ENCODE measurements at places on chromosomes 1 and 21. TPM values are rescaled to one million over a fixed set of nuclear protein-coding genes. Genes with fewer than 3 reads are reported as not detected.

GRCh38 chr21:41508415-41509144, 622 bp upstream of the TMPRSS2 start:
- DNase-seq = no peak

Gene ROR1
- total RNA-seq = not detected

DNA sequence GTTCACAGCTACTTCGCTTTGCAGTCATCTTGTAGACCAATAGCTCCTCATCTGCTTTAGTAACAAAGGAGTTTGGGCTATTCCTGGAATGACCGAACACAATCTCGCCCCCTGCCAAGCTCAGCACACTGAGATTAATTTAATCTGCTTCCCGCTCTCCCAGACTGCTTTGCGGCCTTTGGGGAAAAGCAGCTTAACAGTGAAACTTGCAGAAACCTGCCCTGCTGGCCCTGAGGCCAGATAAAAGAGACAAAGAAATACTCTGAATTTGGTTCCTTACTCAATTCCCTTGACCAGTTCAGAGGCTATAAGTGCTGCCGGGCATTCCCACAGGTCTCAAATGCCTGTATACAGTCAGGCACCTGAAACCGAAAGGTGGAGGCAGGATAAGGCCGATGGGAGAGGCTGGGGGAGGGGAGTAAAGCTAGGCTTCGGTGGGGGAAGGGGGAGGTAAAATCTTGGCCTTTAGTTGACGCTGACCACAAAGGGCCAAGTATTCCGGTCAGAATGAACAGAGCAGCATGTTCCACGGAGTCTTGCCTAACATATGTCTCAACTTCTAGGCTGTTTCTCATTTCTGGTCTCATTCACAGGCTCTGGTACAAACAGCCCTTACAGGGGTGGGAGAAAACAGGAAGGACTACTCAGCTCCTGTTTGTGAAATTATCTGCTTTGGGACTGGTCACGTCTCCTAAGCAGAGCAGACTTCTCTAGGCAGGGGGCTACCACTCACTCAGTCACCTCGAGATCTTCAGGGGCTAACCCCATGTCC, 17.7 kb upstream of the A3GALT2 start:
- no peak for DNase-seq

DNA sequence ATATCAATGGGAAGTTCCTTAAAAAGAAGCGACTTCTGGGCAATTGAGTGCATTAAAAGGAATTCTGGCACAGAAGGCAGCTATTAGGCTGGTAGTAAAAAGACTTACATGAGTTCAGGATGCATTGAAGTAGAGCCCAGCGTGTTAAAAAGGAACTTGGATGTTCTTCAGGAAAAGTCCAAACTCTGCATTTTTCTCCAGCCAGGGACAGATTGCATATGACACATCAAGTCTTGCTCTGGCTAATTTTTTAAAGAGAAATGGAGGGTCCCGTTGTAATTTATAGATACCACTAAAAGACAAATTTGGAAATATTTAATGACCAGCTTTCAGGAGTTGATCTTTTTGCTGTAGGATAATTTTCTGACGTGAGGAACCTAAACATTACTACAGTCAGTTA, 1.2 kb downstream of the TPRG1L start:
- DNase-seq = no peak

- no peak for DNase-seq
Measured at GRCh38 chr1:55696181-55696754, 481.1 kb upstream of the USP24 start.

Gene MX2
- 58.6 TPM for total RNA-seq

Gene FAM72C
- total RNA-seq = 19.1 TPM

GRCh38 chr1:88780485-88780884, 96.4 kb downstream of the PKN2 start:
- DNase-seq = no peak

DNA sequence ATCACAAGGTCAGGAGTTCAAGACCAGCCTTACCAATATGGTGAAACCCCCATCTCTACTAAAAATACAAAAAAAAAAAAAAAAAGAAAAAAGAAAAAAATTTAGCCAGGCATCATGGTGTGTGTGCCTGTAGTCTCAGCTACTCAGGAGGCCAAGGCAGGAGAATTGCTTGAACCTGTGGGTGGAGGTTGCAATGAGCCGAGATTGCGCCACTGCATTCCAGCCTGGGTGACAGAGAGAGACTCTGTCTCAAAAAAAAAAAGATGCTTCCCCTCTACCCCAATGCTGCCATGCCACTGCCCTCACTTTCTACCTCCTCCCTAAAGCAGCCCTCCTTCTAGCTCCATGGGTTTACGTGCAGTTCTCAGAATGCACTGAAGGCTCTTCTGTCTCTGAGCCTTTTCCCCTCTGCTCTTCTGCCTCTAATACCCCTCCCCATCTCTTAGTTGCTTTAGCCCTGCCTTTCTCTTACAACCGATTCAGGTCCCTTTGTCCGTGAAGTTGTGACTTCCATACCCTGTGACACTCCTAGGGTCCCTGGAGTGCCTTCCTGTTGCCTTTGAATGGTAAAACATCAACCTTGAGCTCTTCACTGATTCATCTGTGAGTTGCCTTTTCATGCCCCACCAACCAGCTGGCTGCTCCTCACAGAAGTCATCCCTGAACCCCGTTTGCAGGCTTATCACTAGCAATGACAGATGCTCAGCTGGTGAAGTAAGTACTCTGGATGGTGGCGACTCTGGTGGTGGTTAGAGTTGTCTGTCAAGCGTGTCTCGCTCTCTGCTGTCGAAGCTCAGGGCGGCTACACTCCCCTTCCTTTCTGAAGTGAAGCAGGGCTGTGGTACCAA, 234.9 kb downstream of the RHOU start:
- DNase-seq = no peak

Gene ANKRD35
- total RNA-seq = 0.76 TPM

Gene DDI2
- 31.1 TPM for total RNA-seq

Gene APCS
- not detected for total RNA-seq

DNA sequence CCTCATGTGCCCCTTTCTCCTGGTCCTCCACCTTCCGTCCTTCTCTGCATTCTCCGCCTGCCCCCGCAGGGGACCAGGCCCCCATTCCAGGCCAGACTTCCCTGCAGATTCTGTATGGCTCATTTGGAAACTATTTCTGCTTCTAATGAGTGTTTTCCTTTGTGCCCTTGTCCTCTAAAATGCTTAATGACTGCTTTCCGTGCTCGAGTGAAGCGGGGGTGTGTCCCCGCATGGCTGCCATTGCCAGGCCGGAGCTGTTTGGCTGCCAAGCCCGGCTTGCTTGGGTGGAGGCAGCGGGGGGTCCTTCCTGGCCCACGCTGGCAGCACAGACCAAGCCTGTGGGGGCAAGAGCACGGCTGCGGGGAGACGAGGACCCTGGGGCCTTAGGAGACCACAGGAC, 299.3 kb upstream of the VAMP3 start:
- DNase-seq = no peak

Gene TRIM46
- total RNA-seq = 14.6 TPM

DNA sequence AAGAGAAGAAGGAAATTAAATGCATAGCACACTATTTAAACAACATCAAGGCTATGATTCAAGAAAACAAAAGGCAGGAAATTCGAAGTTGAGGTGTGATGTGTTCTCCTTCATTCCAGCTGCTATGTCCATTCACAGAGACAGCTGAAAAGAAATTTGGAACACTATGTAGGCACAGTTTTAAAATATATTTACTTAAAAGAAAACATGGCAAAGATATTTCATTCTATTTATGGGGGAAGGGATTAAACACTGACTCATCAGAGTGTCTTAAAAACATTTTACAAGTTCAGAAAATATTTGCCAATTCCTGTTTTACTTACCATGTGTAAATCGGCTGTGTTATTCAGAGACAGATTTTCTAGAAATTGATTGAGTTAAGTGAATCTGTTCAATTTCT, 39.4 kb upstream of the NGF start:
- DNase-seq = no peak

DNA sequence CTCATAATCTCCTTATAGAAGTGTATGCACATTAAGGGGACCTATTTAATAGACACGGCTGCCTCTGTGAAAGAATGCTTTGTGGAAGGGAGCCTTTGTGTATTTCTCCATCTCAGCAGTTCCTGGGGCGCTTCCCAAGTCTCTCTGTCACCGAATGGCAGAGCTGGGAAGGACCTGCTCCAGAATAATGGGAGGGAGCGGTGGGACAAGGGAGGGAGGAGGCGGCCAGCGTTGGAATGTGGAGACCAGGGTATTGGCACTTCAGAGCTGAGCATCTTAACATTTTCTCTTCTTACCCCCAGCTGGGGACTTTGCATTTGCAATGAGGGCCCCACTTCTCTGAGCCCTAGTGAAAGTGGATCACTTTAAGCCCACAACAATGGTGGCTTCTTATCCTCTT, 23.9 kb downstream of the CACHD1 start:
- no peak for DNase-seq

DNA sequence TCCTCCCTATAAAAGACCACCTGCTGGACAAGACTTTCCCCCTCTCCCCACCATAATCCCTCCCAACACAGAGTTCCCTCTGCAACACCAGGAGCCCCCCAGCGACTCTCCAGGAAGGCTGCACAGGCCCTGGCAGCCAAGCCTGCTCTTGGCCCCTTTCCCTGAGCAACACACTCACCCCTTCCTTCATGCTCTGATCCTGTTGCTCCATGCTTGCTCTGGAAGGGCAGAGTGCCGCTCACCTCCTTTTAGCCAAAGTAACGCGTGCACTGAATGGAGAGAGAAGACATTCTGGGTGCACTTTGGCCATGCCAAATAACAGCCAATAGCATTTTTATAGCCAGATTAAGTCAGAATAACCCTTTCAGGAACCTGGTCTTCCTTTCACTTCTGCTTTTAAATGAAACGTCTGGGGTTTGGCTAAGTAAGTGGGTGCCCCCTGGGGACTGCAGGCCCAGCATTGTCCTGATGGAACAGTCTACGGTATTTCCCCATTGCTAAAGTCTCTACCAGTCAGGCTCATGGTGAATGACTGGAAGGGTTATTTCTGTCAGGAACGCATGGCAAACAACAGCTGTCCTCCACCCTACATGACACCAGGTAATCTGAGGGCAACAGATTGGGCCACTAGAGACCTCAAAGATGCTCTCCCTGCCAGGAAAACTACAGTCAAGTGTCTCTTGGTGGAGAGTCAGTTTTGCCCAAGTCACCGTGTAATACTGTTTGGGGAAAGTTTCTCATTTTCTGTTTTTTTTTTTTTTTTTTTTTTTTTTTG, at the start of gene SLC2A5:
TSS of gene SLC2A5 (minus strand) at position 310 of the 775 bp plus-strand sequence. CDS start at position 211, 99 bp downstream.
- no peak for DNase-seq

DNA sequence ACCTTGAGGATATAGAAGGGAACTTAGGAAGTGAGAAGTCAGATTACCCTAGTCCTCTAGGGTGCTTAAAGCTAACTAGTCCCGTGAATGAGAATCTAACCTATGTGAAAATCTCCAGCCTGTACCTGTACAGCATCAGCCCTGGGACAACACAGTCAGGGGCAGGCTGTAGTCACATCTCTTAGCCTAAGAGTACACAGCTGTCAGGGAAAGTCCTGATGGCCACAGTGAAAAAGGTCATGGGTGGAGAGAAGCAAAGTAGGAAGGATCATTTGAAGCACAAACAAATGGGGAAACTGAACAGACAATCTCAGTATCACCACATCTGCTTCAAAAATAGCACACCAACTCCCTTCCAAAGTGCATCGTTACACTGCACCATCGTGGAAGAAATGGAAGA, 11.7 kb downstream of the CTSK start:
- no peak for DNase-seq

GRCh38 chr1:153577624-153578051, 12.0 kb upstream of the S100A2 start:
- no peak for DNase-seq

Gene LCK
- total RNA-seq = 464 TPM

- no peak for DNase-seq
Measured at GRCh38 chr1:25513666-25514065, 29.7 kb upstream of the LDLRAP1 start.

DNA sequence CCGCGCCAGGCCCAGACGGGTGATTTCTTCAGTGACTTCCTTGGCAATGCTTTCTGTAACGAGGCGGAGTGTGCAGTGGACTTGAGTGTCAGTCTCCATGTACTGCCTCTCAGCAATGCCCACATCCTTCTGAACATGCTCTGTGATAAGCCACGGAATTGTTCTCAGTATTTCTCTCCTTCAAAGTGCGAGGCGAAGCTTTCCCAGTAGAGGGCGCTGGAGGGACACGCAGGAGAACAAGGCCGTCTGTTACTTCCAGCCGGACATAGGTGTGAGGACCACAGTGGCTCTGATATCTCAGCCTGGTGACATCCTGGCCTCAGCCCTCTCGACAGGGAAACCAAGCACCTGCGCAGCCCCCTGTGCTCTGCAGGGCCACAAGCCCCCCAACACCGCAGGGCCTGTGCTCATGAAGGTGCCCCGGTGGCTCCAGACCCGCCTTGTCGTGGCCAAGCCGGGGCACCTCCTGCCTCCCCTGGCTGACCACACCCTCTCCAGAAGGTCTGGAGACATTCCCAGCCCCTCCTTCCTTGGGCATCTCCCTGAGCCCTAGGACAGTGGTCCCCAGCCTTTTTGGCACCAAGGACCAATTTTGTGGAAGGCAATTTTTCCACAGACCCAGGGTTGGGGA, 46.1 kb upstream of the BACE2 start:
- peak; percentile 81 for DNase-seq

DNA sequence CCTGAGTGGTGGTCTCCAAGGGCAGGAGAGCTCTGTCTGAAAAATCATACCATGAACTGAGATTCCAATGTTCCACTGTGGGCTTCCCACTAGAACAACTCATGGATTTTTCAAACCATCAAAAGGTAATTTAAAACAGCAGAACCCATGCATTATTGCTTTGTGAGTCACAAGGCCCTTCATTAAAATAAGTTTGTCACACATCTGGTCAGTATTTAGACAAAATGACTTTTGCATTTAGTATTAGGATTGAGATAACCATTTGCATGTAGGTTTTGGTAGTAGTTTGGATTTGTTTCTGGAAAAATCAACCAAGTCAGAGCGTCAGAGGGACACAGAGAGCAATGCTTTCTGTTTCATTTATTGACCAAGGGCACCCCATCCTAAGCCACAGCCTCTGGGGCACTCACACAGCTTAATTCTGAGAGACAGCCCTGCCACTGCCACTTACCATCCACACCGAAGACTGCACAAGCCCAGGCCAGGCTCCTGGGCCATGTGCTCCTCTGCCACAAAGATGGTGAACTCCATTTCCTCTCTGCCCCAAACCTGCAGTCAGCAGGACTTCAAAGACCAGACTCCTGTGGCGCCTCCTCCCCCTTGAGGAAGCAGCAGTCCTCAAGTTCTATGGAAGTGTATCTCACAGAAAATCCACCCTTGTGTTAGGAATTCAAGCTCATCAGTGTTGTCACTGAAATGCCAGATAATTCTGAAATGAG, 132.6 kb upstream of the DUSP10 start:
- no peak for DNase-seq

GRCh38 chr1:29912425-29912824, 676.1 kb downstream of the PTPRU start:
- no peak for DNase-seq

- no peak for DNase-seq
Measured at GRCh38 chr21:17540530-17540929, 27.7 kb downstream of the CXADR start.

Data from activated CD8-positive, alpha-beta T cell treated with anti-CD3 and anti-CD28 coated beads, Interleukin-2, amount 10 ng/mL, durations not matched to agents 7 days and 5 days (primary cell).